ENCODE measurements at places on chromosomes 16 and 17.

DNA sequence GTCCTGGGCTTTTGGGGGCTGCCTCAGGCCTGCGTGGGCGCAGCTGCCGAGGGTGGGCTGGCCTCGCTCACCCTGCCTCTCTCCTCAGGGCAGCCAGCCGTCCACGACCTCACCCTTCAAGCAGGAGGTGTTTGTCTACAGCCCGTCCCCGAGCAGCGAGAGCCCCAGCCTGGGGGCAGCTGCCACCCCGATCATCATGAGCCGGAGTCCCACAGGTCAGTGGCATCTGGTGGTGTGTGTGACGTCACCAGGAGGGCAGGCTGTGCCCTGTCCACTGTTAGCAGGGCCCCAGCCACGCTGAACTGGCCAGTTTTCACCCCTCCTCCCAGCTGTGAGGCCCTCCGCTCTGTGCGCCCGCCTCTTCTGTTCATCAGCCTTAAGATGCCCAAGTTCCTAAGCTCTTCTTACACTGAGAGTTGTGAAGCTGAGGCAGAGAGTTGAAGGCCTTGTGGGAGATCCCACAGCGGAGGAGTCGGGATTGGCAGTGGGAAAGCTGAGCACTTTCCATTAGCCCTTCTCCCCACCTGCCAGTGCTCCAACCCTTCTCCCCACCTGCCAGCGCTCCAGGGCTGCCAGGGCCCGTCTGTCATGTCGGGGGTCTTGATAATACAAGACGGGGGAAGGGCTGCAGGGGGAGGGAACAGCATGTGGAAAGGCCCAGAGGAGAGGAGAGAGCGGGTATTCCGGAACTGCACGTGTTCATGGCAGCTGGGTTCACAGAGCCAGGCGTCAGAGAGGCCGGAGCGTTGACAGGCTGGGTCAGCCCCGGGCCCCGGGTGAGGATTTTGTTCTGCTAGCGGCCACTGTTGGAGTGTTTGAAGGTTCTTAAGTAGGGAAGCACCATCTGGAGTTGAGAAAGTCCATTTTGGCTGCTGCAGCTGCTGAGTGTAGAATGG is 36.3 kb downstream of the OR1D5 start:
- DNase-seq = no peak

DNA sequence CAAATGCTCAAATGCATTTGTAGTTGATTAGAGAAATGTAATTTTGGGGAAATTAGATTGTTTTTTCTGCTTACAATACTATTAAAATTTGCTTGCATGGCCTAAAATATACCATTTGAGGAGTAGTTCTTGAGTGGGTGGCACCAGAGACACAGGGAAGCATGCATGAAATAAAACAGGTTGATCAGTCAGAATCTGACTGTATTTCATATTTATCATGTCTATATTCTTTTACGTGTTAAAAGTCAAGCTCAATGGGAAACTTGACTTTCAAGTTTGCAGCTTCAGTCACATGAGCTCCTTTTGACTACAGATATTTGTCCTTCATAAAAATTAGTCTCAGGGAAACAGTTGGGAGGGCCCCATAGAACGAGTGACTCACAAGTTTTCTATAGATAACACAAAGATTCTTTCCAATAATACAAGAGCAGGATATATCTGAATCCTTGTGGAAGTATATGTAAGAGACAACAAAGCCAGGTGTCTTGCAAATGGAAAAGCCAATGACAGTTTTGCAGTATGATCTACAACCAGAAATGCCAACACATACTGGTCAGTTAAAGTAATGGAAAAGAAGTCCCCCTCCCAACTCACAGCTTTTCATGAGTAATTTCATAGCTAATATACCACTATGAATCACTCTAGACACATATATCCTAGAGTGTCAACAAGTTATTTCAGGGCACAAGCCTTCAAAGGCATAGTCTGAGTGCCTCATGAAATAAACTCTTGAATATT is 42.2 kb upstream of the CORO6 start:
- no peak for DNase-seq

DNA sequence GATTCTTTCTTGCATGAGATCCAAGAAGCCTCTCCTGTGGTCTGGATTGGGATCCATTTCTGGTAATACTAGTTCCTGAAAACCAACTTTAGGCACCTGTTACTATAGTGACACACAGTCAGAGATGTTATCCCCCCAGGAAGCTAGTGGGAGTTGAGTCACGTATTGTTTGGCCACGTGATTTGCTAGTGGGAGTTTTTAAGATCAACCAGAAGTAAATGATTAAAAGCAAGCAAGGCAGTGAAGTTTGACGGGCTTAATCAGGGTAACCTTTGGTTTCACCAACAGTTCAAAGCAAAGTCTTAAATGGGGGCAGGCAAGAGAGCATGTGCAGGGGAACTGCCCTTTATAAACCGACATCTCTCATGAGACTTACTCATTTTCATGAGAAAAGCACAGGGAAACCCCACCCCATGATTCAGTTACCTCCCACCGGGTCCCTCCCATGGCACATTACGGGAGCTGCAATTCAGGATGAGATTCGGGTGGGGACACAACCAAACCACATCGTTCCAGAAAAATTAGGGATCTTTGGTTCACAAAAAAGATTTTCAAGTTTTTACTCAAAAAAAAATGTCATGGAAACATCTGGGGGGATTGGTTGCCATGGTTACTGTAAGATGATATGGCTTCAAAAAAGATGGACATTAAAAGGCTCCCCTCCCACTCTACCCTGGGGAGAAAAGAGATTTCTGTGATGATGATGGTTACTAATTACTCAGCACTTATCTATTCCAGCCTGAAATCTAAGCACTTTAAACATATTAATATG is 483.1 kb upstream of the ERCC4 start:
- no peak for DNase-seq

DNA sequence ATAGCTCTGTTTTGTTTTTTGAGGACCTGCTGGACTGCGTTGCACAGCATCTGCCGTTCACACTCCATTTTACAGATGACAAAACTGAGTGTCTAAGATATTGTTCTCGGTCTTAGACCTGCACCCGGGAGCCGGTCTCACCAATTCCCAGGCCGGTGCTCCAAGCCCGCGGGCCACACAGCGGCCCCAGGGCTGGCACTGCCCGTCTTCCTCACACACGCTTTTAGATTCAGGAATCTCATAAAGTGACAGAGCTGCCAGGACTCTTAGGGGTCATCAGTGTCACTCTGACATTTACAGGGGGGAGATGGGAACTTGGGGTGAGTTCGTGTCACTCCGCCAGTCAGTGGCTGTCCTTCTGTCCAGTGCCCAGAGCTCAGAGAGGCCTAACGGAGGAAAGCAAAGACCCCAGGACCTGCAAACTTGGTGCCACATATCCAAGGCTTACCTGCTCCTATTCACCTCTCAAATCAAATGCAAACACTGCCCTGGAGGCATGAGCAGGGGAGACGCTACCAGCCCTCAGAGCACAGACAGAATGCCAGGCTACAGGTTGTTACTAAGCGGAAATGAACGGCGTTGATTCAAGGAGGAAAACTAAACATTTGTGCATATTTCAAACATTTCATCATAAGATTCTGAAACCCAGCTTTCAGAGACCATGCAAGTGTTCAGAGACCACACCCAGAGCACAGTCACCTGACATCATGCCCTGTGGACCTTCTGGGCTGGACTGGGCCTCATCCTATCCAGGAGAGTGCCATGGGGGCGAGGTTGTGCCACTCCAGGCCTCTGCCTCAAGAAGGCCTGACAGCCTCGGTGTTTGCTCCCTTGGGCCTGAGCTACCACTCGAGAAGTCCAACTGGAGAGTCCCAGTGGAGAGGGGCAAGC is 29.5 kb downstream of the TNFRSF13B start:
- no peak for DNase-seq

GRCh38 chr16:57664662-57665025 is 3.5 kb upstream of the ADGRG3 start:
- no peak for DNase-seq
